ENCODE measurements at places on chromosomes 11 and 22.

GRCh38 chr11:104618954-104619353 lies 279.3 kb downstream of the CASP12 start:
- no peak for DNase-seq

GRCh38 chr11:660681-661444 lies 23.8 kb downstream of the DRD4 start:
- DNase-seq: no peak

DNA sequence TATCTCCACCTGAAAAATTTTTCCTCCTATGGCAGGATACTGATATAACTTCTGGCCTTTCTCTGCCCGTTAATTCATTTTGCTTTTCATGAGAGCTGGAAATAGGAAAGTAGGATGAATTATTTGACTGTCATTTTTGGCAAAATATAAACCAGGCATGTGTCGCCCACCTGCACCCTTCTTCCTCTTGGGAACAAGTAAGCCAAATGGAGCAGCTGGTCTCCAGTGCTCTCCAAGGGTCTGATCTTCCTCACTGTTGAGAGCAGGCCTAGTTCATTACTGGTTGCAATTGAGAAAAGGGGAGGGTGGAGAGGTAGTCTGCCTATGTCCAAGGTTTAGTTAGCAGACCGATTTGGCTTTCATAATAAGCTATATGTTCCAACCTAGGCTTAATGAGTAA lies 582.2 kb downstream of the DLG2 start:
- DNase-seq: no peak

DNA sequence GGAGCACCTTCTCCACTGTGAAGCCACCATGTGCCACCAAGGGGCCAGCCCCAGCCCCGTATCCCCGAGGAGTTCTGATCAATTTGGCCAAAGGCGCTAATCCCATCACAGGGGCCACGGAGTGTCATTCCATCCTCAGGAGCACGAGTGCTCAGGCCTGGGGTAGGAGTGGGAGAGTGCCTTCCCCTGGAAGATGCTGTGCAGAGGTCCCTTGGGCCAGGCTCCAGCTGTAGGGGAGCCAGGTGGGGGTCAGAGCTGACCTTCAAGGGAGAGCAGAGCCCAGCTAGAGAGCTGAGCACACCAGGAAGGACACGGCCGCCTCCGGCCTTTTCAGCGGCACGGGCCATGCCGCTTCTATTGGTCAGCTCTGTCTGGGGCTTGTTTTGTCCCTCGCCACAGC lies 1459.9 kb downstream of the BRD1 start:
- no peak for DNase-seq

DNA sequence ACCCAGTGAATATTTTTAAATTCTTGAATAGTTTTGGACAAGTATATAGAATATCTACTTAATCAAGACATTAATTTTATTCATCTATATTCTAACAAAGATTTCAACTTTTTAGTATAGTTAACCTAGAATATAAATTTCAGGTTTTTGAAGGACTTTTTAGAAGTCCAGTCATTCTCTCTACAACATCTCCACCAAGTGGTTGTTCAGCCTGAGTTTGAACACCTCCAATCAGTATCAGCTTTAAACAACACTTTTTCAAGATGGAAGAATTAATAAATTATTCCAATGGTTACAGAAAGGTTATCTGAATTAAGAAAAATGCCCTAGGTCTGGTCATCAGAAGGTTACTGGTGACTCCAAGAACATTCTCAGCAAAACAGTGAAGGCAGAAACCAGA lies 31.8 kb downstream of the EIF3M start:
- DNase-seq: no peak

DNA sequence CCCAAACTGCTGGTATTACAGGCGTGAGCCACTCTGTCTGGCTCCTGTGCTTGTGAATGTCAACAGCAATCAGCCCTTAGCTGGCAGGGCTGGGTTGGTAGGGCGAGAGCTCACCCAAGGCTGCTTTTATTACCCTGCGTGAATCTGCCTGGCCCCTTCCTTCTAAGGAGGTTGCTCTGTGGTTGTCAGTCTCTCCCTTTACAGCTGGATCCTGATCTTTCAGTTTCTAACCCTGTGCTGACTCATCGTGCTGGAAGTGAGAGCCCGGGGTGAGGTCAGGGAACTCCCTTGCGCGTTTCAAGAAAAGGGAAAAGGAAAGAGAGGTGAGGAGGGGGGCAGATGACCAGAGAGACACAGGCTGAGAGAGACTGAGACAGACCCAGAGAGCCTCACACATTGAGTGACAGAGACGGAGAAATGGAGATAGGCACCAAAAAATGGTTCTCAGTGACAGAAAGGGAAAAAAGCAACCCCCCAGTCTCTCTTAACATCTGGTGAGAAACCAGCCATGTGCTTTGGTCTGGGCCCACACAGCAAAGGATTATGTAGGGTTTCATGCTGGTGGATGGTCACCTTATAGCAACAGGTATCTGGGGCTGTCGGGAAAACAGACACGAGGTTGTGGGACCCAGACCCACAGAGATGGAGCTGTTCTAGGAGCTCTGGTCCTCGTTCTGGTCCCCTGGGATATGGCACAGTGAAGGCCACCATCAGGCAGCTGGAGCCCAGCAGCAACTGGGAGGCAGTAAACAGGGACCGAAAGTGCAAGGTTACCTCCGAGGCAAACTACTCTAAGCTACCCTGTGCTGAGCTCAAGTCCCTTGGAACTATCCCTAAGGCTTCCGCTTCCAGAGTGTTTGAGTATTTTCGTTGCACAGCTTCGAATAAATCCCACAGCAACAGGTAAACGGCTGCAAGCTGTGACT lies 2.5 kb downstream of the TCN2 start:
- no peak for DNase-seq

DNA sequence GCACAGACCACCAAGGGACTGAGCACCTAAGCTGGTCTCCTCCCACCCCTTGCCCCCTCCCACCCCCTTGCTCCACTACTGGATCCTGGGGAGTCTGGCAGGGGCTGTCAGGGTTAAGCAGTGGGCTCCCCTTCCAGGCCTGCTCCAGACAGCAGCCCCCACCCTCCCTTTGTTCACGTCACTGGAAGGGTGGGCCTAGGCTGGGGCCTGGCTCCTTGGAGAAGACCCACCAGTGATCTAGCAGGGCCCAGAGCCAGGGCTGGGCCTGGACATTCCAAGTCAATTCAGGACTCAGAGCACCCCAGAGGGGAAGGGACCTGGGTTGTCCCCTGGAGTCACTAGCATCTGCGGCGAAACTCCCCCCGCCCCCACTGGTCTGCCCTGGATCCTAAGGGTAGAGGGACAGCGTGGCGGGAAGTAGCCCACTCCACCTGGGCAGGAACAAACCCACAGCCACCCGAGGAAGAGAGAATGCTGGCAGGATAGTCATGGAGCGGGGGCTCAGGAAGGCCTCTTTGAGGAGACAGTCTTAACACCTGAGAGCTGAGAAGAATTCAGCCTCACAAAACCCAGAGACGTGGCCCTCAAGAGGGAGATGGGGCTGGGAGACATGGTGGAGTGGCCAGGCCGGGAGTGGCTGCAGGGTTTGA lies 45.8 kb downstream of the IGLL1 start:
- DNase-seq: no peak

GRCh38 chr11:84173078-84173477 lies 886.9 kb upstream of the CCDC90B start:
- no peak for DNase-seq
